Glutamatergic neuron (in vitro differentiated cells): ENCODE measurements at places on chromosomes 3 and 15. TPM values are rescaled to one million over a fixed set of nuclear protein-coding genes. Genes with fewer than 3 reads are reported as not detected.

KNSTRN gene
- total RNA-seq, result 62.9 TPM

FGF7 gene
- total RNA-seq, result 0.07 TPM

THAP10 gene
- 3.3 TPM for total RNA-seq

TRPC1 gene
- 23.2 TPM for total RNA-seq

GOLGA6B gene
- not detected for total RNA-seq

NUP210 gene
- 2.4 TPM for total RNA-seq

PTX3 gene
- total RNA-seq, result 2.4 TPM

EFHB gene
- 0.76 TPM for total RNA-seq

AHSG gene
- total RNA-seq, result not detected

AMIGO3 gene
- total RNA-seq, result 1.4 TPM

CASR gene
- not detected for total RNA-seq

WDR72 gene
- 1.1 TPM for total RNA-seq

CFAP44 gene
- 1.3 TPM for total RNA-seq

ENTPD3 gene
- 1.7 TPM for total RNA-seq

CYP1A2 gene
- total RNA-seq, result not detected

ST3GAL6 gene
- total RNA-seq, result 52.9 TPM

PLOD2 gene
- 45.6 TPM for total RNA-seq

REC114 gene
- not detected for total RNA-seq

- H3K27ac ChIP-seq, result no peak overlapping the region
- DNase-seq, result no peak
- H3K4me3 ChIP-seq, result no peak overlapping the region
Measured at GRCh38 chr15:45630917-45631691, 3.7 kb upstream of the SQOR start.

- H3K27me3 ChIP-seq, result peaks cover 3% of the 10 kb centered on the region
- no peaks in the 10 kb centered on the region for H3K36me3 ChIP-seq
- H3K4me1 ChIP-seq, result no peaks in the 10 kb centered on the region
Measured at GRCh38 chr15:38658431-38658830, 93.8 kb upstream of the RASGRP1 start.

DNA sequence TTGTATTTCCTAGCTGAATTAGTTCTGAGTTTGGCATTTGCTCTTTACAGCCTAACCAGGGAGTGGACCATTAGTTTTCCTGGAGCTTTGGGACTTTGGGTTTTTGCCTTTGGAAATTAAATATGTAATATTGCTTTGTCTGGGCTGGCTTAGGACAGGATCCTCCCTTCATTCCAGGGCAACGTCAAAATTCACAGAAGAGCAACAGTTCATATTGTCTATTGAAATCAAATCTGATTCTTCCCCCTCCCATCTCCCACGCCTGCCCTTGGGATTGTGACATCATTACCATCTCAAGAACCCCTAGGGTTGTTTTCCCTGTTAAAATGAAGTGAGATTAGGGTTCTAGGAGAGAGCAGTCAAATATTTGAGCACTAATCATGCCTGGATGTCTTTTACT, 194.1 kb downstream of the ROBO2 start:
- H3K27me3 ChIP-seq, result peaks cover 4% of the 10 kb centered on the region
- peak overlapping the region; percentile 81 for H3K27ac ChIP-seq
- H3K36me3 ChIP-seq, result peaks cover under 1% of the 10 kb centered on the region
- H3K4me3 ChIP-seq, result peak overlapping the region; percentile 31

DNA sequence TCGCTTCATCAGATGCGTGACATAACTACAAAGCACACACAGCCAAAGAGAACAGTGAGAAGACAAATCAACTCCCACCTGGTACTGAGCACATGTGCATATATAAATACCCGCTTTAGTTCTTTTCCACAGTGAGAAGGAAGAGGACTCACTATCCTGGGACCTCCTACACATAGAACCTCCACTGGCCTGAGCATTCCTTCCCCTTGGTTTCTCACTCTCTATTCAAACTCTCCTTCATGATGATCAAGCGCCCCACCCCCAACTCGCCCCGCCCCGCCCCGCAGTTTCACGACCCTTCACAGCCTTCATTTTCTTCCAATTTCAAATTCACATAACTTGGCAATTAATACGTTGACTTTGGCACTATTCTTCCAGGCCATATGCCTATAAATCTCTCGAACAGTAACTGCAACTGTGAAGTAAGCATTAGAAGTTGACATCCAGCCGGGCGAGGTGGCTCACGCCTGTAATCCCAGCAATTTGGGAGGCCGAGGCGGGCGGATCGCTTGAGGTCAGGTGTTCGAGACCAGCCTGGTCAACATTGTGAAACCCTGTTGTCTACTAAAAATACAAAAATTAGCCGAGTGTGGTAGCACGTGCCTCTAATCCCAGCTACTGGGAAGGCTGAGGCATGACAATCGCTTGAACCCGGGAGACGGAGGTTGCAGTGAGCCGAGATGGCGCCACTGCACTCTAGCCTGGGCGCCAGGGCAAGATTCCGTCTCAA, 1.1 kb downstream of the RPS17 start:
- H3K4me1 ChIP-seq, result peaks cover 3% of the 10 kb centered on the region
- peaks cover 5% of the 10 kb centered on the region for H3K27me3 ChIP-seq
- no peaks in the 10 kb centered on the region for H3K36me3 ChIP-seq
- peak; percentile 19 for DNase-seq
- H3K4me3 ChIP-seq, result peak overlapping the region; percentile 95

- H3K4me3 ChIP-seq, result no peak overlapping the region
- no peaks in the 10 kb centered on the region for H3K36me3 ChIP-seq
- H3K4me1 ChIP-seq, result no peaks in the 10 kb centered on the region
- DNase-seq, result no peak
- H3K27ac ChIP-seq, result no peak overlapping the region
- H3K27me3 ChIP-seq, result peaks cover 2% of the 10 kb centered on the region
Measured at GRCh38 chr15:38589502-38589901, 24.9 kb upstream of the RASGRP1 start.

DNA sequence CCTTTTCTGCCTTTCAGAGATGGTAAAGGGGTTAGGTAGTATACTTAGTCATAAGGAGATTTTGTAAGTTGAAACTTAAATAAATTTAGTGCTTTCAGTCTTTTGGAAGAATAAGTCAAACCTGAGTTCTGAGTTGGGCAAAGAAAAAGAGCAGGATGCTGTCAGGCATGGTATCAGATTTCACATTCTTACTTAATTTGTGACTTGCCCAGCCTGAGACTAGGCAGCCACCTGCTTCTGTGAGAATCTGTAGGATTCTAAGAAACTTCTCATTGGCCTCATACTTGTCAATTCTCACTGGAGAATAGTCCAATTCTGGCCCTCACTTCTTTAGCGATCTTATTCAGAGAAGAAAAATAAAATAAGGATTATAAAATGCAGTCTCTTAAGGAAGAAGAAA, 577.5 kb downstream of the DIPK2A start:
- H3K36me3 ChIP-seq, result no peaks in the 10 kb centered on the region
- no peaks in the 10 kb centered on the region for H3K4me1 ChIP-seq
- H3K27ac ChIP-seq, result no peak overlapping the region
- H3K4me3 ChIP-seq, result no peak overlapping the region
- H3K27me3 ChIP-seq, result no peaks in the 10 kb centered on the region

DNA sequence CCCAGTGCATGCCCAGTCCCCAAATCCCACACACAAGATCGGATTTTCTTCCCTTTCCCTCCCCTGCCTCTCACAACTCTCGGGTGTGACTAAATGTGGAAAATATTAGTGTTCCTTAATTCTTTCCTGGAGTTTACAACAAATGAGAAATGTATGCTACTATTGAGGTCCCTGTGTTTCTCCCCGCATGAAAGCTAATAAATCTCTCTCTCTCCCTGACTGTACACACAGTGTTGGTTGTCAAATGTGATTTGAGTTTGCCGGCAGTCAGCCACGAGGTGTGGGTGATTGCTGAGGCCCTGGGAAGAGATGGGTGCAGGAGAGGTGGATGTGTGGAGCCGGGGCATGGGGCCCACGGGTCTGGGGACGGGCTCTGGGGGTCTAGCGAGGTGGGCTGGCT, 161.4 kb upstream of the IQSEC1 start:
- no peak overlapping the region for H3K27ac ChIP-seq
- peaks cover 10% of the 10 kb centered on the region for H3K27me3 ChIP-seq
- H3K36me3 ChIP-seq, result no peaks in the 10 kb centered on the region
- peaks cover 15% of the 10 kb centered on the region for H3K4me1 ChIP-seq
- no peak for DNase-seq
- no peak overlapping the region for H3K4me3 ChIP-seq

GRCh38 chr3:169836942-169837275, 24.2 kb upstream of the LRRC34 start:
- no peak overlapping the region for H3K4me3 ChIP-seq
- DNase-seq, result no peak
- no peaks in the 10 kb centered on the region for H3K36me3 ChIP-seq

- H3K27me3 ChIP-seq, result peaks cover 4% of the 10 kb centered on the region
- DNase-seq, result no peak
- no peak overlapping the region for H3K27ac ChIP-seq
- no peak overlapping the region for H3K4me3 ChIP-seq
Measured at GRCh38 chr3:151305060-151305774, 11.4 kb downstream of the GPR87 start.

DNA sequence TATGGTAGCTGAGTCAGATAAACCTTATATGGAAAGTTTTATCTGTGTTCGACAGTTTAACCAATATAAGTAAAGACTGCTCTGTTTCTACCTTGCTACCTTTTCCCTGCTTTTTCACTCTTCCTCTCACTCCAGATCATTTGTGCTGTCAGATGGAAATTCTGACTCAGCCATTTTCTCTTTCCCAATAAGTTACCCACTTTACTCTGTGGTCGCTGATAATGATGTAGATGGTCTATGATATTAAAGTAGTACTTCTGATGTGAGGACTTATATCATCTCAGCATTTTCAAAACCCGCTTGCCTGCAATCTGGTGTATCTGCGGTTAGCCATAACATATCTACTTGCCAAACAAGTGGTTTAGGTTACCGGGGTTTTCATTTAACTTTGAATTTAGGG, 15.0 kb upstream of the UTS2B start:
- no peaks in the 10 kb centered on the region for H3K27me3 ChIP-seq
- peaks cover 38% of the 10 kb centered on the region for H3K4me1 ChIP-seq
- no peak overlapping the region for H3K27ac ChIP-seq
- H3K36me3 ChIP-seq, result no peaks in the 10 kb centered on the region
- no peak overlapping the region for H3K4me3 ChIP-seq
- DNase-seq, result no peak

GRCh38 chr15:63015618-63016017, 26.9 kb upstream of the TPM1 start:
- H3K27me3 ChIP-seq, result no peaks in the 10 kb centered on the region
- peaks cover 4% of the 10 kb centered on the region for H3K36me3 ChIP-seq
- DNase-seq, result no peak
- peaks cover 4% of the 10 kb centered on the region for H3K4me1 ChIP-seq
- no peak overlapping the region for H3K4me3 ChIP-seq

- H3K4me3 ChIP-seq, result no peak overlapping the region
- H3K27me3 ChIP-seq, result no peaks in the 10 kb centered on the region
- no peak for DNase-seq
- peaks cover 4% of the 10 kb centered on the region for H3K4me1 ChIP-seq
- H3K36me3 ChIP-seq, result peaks cover 13% of the 10 kb centered on the region
Measured at GRCh38 chr3:62109534-62109933, 263.8 kb downstream of the FEZF2 start.

- H3K27me3 ChIP-seq, result peaks cover 2% of the 10 kb centered on the region
- no peak overlapping the region for H3K4me3 ChIP-seq
- no peaks in the 10 kb centered on the region for H3K36me3 ChIP-seq
Measured at GRCh38 chr3:157585386-157585785, 82.2 kb upstream of the VEPH1 start.

DNA sequence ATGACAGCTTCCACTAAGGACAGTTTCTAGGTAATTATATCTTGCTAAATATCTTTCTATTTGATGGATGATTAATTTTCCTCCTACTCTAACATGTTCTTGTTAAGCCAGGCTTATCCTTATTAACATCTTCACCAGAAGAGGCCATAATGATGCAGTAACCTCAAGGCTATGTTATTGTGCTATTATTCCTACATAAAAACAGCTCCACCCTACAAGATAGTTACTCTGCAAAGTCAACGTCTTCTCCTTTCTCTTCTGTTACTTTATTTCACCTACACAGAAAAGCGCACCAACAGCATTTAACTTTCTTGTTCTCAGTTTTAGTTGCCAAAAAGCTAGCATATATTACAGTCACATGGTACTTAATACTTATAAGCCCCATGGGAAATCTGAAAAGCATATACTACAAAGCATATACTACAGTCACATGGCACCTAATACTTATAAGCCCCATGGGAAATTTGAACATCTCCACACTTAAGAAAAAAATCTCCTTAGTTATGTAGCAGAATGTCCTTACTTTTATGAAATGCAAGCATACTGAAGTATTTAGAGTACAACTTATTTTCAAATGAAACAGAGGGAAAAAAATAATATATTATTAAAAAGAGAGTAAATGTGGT, 13.4 kb downstream of the ADAM10 start:
- peaks cover 8% of the 10 kb centered on the region for H3K4me1 ChIP-seq
- H3K27ac ChIP-seq, result no peak overlapping the region
- H3K36me3 ChIP-seq, result no peaks in the 10 kb centered on the region
- DNase-seq, result no peak
- no peaks in the 10 kb centered on the region for H3K27me3 ChIP-seq

- no peaks in the 10 kb centered on the region for H3K36me3 ChIP-seq
- H3K27me3 ChIP-seq, result no peaks in the 10 kb centered on the region
- H3K27ac ChIP-seq, result no peak overlapping the region
- no peak overlapping the region for H3K4me3 ChIP-seq
Measured at GRCh38 chr3:188084752-188085583, 69.0 kb upstream of the LPP start.

- H3K27ac ChIP-seq, result no peak overlapping the region
- no peak overlapping the region for H3K4me3 ChIP-seq
- H3K27me3 ChIP-seq, result peaks cover 2% of the 10 kb centered on the region
- DNase-seq, result no peak
- H3K36me3 ChIP-seq, result no peaks in the 10 kb centered on the region
- no peaks in the 10 kb centered on the region for H3K4me1 ChIP-seq
Measured at GRCh38 chr15:66912001-66912400, 153.4 kb upstream of the SMAD3 start.

DNA sequence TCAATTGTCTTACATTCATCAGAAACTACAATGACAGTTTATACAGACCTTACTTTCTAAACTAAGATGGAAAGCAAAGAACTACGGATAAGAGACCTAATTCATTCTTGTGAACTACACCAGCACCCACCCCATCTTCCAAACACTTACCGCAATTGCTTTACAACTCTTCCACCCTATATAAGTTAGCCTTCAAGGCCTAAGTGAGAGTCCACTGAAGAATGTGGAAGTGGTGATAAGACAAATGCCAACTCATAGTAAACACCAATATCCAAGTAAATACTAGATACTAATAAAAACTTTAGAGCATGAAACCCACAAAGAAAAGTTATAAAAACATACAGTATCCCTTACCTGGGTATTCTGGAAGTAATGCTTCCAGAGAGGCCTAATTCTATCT, 13.6 kb downstream of the ARF4 start:
- H3K36me3 ChIP-seq, result no peaks in the 10 kb centered on the region
- no peak for DNase-seq
- H3K27me3 ChIP-seq, result no peaks in the 10 kb centered on the region
- no peaks in the 10 kb centered on the region for H3K4me1 ChIP-seq

- H3K4me1 ChIP-seq, result peaks cover 2% of the 10 kb centered on the region
- H3K27me3 ChIP-seq, result no peaks in the 10 kb centered on the region
- no peak overlapping the region for H3K4me3 ChIP-seq
- no peaks in the 10 kb centered on the region for H3K36me3 ChIP-seq
Measured at GRCh38 chr3:31086698-31087097, 192.2 kb upstream of the GADL1 start.
